ENCODE measurements at places on chromosomes 1 and 21.

- DNase-seq, result no peak
Observed at GRCh38 chr1:49204720-49205119, 428.0 kb upstream of the BEND5 start.

DNA sequence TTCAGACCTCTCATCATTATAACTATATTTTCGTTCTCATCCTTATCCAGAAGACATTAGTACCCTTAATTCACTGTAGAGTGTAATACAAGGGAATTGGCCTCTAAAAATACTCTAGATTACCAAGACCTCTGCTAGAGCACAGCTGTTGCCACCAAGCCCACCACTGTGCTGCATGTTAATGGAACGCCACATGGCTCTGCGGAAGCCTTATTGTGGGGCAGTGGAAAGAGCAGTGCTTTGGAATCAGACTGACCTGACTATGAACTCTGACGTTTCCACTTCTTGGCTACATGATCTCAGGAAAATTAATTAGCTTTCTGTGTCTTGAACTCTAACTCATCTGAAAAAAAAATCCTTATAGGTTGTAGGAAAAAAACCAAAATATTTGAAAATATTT is 222.1 kb downstream of the LMX1A start:
- no peak for DNase-seq

DNA sequence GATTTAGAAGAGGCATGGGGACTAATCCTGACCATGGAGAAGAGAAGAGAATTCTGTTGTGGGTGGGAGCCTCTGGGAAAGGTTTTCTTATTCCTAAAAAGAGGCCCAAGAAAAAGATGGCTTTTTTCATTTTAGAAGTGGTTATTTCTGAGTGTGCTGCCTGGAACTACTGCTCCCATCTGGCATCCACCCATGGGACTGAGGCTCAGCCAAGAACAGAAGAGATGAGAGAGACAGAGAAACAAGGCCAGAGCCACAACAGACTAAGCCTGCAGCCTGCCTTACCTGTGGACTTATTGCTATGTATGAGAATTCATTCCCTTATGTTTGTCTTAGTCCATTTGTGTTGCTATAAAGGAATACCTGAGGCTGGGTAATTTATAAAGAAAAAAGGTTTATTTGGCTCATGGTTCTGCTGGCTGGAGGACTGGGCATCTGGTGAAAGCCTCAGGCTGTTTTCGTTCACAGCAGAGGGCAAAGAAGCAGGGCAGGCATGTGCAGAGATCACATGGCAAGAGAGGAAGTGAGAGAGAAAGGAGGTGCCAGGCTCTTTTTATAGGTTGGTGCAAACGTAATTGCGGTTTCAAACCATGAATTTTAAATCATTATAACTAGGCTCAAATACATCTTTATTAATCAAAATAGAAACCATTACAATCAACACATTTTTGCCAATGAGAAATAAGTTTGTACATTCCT is 57.5 kb upstream of the PRDM2 start:
- DNase-seq, result no peak

DNA sequence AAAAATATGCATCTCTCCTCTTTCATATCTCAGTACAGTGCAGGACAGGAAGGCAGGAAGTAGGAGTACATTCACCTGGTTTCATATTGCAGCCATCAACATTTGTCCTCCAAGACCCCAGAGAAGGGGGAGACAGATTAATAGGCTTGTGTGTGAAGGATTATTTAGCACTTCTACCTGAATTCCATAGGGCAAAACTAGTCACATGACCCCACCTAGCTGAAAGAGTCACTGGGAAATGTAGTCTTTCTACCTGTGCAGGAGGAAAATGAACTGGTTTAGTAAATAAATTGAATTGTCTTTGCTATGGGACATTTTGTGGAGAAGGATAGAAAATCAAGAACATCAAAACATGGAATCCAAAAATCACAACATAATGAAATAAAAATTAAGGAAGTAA is 13.9 kb upstream of the TRIM33 start:
- no peak for DNase-seq

- no peak for DNase-seq
Observed at GRCh38 chr1:93471911-93472310, 24.0 kb downstream of the FNBP1L start.

- DNase-seq, result no peak
Observed at GRCh38 chr1:53592521-53592982, 133.4 kb downstream of the DMRTB1 start.

- DNase-seq, result no peak
Observed at GRCh38 chr1:52752484-52752826, 26.2 kb downstream of the ZYG11B start.

DNA sequence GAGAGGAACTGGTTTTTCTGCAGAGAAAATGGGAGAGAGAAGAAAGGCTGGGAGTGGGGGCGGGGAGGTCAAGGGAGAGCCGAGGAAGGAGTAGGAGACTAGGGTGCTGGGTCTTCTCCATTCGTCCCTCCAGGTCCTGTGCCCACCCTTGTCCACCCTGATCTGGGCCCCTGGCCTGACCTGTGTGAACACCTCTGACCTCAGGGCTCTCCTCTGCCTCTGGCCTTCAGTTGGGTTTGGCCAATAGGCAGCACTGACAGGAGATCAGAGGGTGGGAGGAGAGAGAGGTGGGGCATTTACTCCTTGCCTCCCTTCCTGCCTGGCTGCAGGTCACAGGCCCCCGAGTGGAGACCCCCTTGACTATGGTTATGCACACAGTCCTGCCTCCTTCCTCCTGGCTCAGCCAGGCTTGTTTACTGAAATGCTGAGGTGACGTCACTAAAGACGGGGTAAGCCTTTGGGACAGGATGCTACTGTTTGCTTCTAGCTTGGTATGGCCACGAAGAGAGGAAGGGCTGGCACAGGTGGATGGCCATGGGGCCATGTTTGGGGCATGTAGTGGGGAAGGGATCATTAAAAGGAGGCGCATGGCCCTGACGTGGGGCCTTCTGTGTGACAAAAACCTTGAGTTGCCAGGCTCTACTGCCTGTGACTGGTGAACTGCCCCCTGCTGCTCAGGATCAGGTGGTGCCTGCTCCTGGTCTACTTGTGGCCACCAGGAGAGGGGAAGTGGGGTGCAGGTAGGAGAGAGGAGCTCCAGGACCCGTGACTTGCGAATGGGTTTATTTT is 248.7 kb upstream of the CSF3R start:
- DNase-seq, result no peak

- peak; percentile 17 for DNase-seq
Observed at GRCh38 chr1:31335007-31335406, 37.9 kb downstream of the FABP3 start.

- peak; percentile 98 for DNase-seq
Observed at GRCh38 chr1:44721485-44722361, 9.2 kb downstream of the RNU5D-1 start.

GRCh38 chr1:204803607-204804006 is 67.1 kb upstream of the NFASC start:
- no peak for DNase-seq

GRCh38 chr1:13228343-13228781 is 2.4 kb upstream of the PRAMEF18 start:
- DNase-seq, result no peak

GRCh38 chr1:247908766-247909165 is 11.3 kb upstream of the OR2T8 start:
- DNase-seq, result no peak

DNA sequence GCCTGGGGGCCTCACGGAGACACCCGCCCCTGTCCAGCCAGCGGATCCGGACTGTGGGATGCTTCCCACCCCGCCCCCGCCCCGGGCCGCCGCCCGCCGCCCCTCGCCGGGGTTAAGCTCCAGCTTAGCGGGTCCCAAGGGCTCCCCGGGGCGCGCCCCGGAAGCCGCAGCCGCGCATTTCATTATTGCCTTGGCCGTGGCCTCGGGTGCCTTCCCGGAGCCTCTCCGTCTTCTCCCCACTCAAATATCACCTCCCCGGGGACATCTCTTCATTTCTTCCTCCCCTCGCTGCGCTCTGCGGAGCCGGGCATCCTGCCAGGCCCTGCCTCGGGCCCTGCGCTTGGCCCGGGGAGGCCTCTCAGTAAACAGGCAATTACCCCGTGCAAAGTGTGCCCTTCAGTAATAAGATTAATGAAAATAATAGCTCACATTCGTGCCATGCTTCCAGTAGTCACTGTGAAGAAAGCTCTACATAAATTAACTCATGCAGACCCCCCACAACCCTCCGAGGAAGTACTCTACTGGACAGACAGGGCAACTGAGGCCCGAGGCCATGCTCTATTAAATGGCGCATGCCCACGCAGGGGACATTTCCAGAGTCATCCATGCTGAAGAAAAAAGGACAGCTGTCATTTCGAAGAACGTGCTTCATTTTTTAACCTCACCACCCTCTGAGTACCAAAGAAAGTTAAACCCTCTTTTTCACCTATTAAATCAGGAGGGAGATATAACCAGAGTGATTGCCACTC is 49.9 kb upstream of the LAPTM5 start:
- no peak for DNase-seq

DNA sequence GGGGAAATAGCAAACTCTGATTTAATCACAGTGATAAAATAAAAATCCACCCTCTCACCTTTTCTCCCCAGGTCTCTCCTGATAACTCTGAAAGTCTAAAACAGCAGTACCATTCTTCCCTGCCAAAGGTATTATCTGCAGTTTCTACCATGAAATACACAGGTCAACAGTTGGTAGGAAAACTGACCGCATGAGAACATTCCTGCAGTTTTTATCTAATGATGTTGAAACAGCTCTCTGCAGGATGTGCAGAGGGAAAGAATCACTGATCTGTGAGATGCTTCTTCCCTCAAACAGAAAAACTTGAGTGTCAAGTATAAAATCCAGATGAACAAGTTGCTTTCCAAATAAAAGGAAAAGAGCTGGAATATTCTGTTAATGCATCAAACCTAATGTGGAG is 39.1 kb downstream of the KCNJ6 start:
- DNase-seq, result no peak

GRCh38 chr1:220137019-220137786 is 43.3 kb downstream of the IARS2 start:
- DNase-seq, result no peak

- no peak for DNase-seq
Observed at GRCh38 chr1:177077734-177078499, 86.6 kb downstream of the ASTN1 start.

GRCh38 chr1:64545118-64545843 is 75.4 kb downstream of the CACHD1 start:
- no peak for DNase-seq

DNA sequence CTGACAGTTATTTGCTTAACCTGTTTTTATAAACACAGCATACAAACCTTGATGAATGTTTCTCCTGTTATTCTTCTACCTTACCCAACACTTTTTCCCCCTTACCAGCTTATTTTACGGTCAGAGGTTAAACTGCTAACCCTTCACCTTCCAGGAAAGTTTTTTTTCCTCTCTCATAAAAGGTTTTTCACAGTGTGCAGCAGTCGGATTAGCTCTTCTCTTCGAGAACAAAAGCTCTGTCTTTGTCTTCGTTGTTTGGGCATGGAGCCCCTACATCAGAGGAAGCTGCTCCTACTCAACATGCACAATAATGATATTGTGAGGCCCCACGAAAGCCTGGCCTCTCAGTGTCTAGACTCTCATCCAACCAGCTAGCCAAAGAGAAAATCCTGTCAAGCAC is 42.0 kb downstream of the DENND1B start:
- DNase-seq, result no peak

- DNase-seq, result no peak
Observed at GRCh38 chr1:183129921-183130690, 56.0 kb upstream of the LAMC2 start.

DNA sequence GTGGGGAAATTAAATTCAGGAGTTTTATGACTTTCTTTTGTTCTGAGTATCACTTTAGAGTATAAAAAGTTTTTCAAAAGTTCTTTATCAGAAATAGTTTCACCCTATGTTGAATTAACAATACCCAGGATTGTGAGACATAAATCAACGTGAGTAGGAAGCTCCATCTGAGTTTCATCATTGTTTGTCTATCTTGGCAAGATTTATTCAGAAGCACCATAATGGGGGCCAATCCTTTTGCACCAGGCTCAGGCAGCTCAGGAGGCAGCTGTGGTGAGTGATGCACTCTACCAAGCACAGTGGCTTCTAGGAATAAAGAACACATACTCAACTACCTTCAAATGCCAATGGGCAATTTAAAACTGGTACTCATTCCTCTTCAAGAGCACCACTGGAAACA is 12.0 kb downstream of the CREG1 start:
- no peak for DNase-seq

- DNase-seq, result no peak
Observed at GRCh38 chr1:87091425-87091824, 177.0 kb downstream of the HS2ST1 start.

DNA sequence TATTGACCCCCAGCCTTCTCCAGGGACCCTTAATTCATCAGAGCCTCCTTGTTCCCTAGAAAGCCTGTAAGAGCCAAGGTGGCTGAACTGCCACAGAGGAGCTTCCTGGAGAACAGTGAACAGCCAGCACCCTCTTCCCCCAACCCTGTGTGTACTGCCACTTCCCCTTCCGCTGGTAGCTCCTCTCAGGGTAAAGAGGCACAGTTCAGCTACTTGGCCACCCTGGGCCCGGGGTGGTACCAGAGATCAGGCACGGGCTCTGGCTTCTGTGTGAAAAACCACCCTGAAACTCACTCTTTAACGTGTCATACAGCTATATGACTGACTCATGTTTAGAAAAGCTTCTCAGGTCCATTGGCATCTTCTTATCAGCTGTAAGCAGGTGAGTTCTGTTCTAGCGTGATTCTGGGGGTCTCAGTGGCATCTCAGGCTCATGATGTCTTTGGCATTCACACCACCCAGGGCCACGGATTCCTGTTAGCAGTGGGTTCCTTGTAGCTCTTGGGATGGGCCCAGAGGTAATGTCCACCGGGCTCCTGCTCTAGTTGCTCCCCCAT is 22.4 kb downstream of the ARMH1 start:
- no peak for DNase-seq

DNA sequence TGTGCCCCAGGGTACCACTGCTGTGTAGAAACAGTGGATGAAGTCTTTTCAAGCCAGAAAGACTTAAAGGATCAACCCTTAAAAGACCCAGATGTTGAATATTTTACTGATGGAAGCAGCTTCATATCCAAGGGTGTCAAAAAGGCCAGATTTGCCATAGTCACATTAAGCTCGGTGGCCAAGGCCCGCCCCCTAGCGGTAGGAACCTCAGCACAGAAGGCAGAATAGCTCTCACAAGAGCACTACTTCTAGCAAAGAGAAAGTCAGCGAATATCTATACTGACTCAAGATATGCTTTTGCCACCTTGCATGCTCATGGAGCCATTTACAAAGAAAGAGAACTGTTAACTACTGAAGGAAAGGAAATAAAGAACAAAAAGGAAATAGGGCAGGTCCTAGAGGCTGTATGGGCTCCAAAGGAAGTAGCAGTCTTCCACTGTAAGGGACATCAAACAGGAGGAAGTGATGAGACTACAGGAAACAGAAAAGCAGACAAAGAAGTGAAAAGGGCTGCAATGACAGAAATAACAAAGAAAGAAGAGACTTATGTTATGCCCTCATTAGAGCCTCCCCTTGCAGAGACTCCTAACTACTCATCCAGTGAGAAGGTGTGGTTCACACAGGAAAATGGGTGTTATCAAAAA is 90.5 kb downstream of the LIPI start:
- DNase-seq, result no peak
